ENCODE measurements at places on chromosomes 2 and 18. TPM values are rescaled to one million over a fixed set of nuclear protein-coding genes. Genes with fewer than 3 reads are reported as not detected.

The SERPINB5 gene
- total RNA-seq: not detected

The CAPN14 gene
- total RNA-seq: 0.13 TPM

The KIF5C gene
- total RNA-seq: 0.16 TPM

The C2orf80 gene
- not detected for total RNA-seq

The LYPD6B gene
- not detected for total RNA-seq

The SLC9A4 gene
- under 0.01 TPM for total RNA-seq

The TEKT4 gene
- total RNA-seq: not detected

The CKAP2L gene
- 4.5 TPM for total RNA-seq

The LRRTM1 gene
- not detected for total RNA-seq

The CD226 gene
- 0.32 TPM for total RNA-seq

The ERCC3 gene
- total RNA-seq: 46.8 TPM

The PAX8 gene
- 0.16 TPM for total RNA-seq
